Aorta (tissue), 5 donors: ENCODE measurements at places on chromosomes 1 and 21.

- no peak for DNase-seq
Observed at GRCh38 chr1:240046000-240046399, 45.7 kb upstream of the FMN2 start.

DNA sequence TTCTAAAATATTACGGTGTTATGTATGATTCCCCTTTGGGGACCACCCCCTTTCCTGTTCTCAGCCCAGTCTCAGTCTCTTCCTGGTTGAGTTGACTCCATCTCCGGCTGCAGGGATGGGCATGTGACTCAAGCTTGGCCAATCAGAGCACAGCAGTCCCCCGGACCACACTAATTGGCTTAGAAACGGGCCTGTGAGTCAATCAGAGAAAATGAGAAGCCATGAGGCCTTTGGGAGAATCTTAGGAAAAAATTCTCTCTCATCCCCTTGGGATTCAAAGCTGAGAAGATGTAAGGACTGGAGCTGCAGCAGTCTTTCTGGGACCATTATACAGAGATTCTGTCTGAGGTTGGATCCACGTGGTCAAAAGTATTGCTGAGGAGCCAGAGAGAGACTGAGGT is 10.7 kb upstream of the FHAD1 start:
- DNase-seq: no peak

- DNase-seq: no peak
Observed at GRCh38 chr1:244962130-244962529, 97.8 kb upstream of the HNRNPU start.

GRCh38 chr1:218869276-218869675 is 304.4 kb upstream of the LYPLAL1 start:
- no peak for DNase-seq

DNA sequence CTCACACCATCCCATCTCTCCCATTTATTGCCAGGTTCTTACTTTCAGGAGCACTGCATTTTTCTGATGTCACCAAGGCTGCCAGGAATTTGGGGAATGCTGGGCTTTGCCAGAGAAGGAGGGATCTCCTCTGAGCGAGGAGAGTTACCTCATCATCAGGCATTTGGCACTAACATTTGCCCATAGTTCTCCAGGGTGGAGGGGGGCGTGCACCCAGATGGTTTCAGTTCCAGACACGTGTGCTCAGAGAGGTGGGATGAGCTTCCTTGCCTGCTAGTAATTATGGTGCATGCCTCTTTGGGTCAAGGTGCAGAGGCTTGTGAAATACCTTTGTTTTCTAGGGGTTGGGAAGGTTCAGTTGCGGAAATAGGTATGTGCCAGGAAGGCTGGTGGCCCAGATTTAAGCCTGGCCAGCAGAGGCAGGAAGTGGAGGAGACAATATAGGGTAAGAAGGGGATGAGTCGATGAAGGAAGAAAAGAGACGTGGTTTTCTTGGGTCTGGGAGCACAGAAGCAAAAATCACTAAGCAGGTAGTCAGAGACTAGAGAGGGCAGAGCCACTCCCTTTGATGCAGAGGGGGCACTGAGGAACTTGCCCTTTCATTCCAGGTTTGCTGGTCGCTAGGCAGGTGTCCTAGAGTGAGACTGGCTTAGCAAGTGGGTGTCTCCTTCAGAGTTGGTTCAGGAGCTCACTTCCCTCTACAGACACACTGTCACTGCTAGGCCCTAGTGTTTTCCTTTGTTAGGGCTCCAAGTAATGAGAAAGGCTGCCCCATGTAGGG is 7.2 kb downstream of the TUFT1 start:
- peak; percentile 84 for DNase-seq
